SHP77 treated with DMSO at 0.1 percent for 48 hours (cell line): ENCODE measurements at places on chromosomes 12 and 14.

DNA sequence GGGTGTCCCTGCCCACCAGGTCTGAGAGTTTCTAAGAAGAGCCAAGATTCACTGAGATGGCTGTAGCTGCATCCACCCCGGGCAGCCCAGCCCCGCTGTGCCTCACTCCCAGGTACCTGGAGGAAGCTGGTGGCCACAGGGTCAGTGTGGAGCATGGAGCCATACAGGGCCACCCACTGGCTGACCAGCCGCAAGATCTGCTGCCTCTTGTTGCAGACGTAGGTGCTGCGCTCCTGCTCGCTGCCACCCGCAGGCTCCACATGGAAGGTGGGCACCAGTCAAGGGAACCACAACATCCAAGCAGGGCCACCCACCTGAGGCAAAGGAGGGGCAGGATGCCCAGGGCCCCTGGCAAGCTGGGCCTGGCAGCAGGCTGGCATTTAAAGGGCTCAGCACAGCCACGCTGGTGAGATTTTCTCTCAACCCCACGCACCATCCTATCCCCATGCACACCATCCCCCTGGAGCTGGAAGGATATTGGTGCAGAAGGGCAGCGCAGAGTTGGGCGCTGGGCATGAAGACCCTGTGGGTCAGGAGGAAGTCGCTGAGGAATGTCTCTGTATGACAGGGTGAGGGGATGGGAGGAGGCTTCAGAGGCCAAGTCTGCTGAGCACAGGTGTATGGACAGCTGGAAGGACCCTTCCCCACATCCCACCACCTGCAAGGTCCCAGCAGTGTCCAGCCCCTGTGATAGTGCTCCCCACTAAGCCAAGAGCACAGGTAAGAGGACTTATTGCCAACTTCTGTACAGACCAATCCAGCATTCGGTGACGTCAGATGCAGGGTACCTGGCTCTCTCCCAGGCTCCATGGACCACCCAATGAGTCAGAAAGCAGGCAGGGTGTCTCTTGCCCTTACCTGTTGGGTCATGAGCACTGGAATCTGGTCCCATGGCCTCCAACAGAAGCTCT is 10.8 kb downstream of the RAPGEF3 start:
- no peak for DNase-seq

GRCh38 chr14:57089901-57090300 is 178.8 kb downstream of the EXOC5 start:
- DNase-seq, result no peak

- no peak for DNase-seq
These were observed 153.6 kb upstream of the ARID2 start for GRCh38 chr12:45575823-45576475.

- DNase-seq, result no peak
These were observed 29.2 kb downstream of the ATF7 start for GRCh38 chr12:53596920-53597363.

DNA sequence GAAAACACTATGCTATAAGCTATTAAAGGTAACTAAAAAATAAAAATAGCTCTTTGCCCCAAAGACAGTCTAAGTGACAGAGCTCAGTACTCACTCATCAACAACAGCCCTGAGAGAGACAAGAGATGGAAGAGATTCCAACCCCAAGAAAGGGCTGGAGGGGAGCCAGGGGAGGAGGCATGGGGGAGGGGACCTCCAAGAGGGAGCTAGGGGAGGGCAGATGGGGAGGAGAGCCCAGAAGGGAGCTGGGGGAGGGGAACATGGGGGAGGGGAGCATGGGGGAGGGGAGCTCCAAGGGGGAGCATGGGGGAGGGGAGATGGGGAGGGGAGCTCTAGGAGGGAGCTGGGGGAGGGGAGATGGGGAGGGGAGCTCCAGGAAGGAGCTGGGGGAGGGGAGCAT is 7.7 kb downstream of the SSH1 start:
- DNase-seq, result no peak

GRCh38 chr12:76908303-76909017 is 29.6 kb upstream of the CSRP2 start:
- DNase-seq, result no peak

DNA sequence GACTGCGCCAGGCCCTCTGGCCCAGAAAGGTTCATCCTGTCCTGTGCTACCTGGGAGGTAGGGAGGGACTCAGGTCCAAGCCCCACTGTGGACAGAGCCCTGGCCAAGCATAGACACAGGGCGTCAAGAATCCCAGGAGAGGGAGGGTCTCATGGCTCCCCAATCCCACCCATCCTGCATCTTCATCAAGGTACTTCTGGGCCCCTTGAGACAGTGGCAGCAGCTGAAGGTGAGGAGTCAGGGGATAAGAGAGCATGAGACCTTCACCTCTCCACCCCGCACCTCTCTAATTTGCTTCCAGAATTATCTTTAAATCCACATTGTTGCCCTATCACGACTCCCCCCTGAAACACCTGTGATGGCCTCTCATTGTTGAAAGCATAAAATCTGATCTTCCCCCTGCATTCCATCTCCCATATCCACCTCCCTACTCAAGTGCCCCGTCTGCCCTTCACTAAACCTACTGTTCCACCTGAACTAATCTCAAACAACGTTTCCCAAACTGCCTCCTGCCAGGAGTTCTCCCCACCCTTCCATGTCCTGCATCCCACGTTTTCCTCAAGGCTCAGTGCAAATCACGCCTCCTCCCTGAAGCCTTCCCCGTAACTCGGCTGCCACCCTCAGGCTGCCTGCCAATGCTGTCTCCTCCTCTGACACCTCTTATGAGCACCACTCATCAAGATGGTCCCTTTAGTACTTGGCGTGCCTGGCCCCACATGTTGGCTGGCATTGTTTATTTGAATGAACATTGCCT is 27.1 kb downstream of the KRT18 start:
- peak; percentile 21 for DNase-seq

DNA sequence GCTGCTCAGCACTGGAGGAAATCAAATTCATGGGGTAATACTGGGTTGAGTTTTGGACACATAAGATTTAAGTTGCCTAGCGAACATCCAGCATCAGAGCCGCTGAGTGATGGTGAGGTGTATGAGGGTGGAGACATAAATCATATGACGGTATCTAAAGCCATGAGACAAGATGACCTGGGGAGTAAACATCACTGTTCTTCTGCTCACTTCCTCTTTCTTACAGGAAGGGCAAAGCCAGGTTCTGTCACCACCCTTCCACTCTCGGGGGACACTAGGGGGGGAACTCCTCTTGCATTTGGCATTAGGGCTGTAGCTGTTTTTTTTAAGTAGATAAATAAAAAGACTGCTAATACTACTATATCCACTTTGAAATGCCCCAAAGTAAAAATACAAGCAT is 24.0 kb downstream of the PRDM4 start:
- DNase-seq, result no peak

GRCh38 chr12:26428420-26428819 is 233.0 kb downstream of the SSPN start:
- DNase-seq, result no peak

- no peak for DNase-seq
These were observed 135.2 kb downstream of the RERGL start for GRCh38 chr12:17954788-17955187.

- DNase-seq, result no peak
These were observed 480 bp downstream of the PTPN6 start for GRCh38 chr12:6951551-6952120.

GRCh38 chr12:13169272-13169671 is 27.3 kb upstream of the EMP1 start:
- DNase-seq, result no peak

DNA sequence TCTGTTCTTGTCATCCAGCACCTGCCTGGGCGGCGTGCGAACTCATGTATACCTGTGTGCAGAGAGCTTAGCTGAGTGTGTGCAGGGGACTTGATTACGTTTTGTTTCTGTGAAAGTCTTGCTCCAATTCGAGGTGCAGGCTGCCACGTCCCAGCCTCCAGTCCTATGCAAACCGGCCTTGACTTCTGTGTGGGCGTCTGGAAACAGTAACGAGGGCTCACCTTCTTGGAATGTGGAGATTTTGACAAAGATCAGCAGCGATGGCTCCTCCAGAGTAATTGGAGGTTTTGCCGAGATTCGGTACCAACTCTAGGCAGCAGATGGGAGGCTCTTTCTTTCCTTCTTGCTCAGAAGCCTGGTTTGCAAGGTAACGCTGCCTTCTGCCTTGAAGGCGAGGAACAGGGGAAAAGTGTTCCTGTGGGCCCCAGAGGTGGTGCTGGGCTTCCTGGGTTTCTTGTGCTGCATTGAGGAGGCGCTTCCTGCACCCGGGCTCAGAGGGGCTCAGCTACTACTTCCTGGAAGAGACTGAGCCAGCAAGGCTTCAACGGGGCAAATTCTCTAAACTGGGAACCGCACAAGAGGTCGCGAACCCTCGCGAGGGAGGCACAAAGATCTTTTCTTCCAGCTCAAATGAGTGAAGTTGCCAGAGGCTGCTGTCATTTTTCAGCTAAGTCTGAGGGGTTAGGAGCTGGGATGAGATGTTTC is 249.0 kb downstream of the AACS start:
- DNase-seq, result no peak

GRCh38 chr14:92539419-92539818 is 25.8 kb downstream of the RIN3 start:
- no peak for DNase-seq

- DNase-seq, result peak; percentile 32
These were observed 203.6 kb downstream of the NOVA1 start for GRCh38 chr14:26394150-26394810.

GRCh38 chr12:130136509-130137039 is 25.7 kb upstream of the FZD10 start:
- DNase-seq, result no peak

DNA sequence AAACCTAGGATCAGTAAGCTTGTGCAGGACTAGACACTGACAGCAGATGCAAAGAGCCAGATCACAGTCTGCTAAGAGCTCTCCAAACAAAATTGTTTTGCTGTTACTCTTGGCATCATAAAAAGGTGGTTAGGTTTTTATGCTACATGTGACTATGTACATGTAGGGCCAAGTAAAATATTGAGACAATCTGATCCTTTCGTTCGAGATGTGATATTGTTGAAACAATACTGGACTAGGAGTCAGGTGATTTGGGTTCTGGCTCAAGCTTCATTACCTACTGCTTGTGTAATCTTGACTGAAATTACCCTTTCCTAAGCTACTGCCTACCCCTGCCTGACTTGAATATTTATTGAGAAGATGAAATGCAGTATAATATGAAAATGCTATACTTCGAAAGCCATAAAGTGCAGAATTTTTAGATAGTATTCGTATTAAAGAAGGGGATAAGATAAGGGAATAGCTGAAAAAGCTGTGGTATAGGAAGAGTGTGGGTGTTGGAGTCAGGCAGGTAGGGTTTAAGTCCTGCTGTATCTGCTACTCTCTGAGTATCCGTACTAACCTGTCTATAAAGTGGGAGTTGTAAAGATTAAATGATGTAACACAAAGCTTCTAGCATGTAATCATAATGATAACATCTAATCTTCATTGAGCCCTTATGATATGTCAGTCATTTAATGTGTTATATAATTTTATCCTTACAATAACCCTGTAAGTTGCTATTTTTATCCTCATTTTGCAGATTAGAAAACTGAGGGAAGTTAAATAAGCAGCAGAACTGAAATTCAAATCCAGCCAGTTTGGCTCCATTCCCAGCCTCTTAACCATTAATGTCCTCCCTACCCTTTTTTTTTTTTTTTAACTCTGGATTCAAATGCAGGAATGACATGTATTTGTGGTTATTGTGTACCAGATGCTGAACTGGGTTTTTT is 38.6 kb upstream of the ATF1 start:
- DNase-seq, result no peak
